ENCODE measurements at places on chromosomes 7 and 10.

- no peak for DNase-seq
These were observed 1.6 kb downstream of the CAMK1D start for GRCh38 chr10:12350925-12351324.

DNA sequence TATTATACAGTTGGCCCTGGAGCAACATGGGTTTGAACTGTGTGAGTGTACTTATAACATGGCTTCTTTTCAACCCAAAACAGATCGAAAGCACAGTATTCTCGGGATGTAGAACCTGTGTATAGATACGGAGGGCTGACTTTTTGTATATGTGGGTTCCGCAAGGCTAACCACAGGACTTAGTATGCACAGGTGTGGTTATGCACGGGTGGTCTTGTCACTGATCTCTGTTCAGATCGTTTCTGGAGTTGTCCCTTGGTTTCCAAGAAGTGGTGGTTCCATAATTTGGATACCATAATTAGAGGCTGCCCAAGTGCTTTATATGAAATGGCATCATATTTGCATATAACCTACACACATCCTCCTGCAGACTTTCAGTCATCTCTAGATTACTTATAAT lies 10.9 kb upstream of the BHLHA15 start:
- no peak for DNase-seq

- DNase-seq: no peak
These were observed 104.3 kb downstream of the AHR start for GRCh38 chr7:17402628-17403278.

- DNase-seq: no peak
These were observed 120.3 kb upstream of the GLCCI1 start for GRCh38 chr7:7848246-7848645.

DNA sequence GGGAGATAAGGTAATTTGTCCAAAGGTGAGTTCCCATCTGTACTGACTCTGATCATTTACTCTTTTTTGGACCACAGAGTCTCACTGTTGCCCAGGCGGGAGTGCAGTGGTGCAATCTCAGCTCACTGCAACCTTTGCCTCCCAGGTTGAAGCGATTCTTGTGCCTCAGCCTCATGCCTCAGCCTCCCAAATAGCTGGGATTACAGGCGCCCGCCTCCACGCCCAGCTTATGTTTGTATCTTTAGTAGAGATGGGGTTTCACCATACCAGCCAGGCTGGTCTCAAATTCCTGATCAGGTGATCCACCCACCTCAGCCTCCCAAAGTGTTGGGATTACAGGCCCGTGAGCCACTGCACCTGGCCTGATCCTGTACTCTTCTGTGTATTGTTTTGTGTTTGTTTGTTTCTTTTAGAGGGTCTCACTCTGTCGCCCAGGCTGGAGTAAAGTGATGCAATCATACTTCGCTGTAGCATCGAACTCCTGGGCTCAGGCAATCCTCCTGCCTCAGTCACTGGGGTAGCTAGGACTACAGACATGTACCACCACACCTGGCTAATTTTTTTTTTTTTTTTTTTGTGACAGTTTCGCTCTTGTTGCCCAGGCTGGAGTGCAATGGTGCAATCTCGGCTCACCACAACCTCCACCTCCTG lies 2.4 kb downstream of the NOLC1 start:
- no peak for DNase-seq

GRCh38 chr10:36669615-36670352 lies 455.6 kb upstream of the ANKRD30A start:
- no peak for DNase-seq

DNA sequence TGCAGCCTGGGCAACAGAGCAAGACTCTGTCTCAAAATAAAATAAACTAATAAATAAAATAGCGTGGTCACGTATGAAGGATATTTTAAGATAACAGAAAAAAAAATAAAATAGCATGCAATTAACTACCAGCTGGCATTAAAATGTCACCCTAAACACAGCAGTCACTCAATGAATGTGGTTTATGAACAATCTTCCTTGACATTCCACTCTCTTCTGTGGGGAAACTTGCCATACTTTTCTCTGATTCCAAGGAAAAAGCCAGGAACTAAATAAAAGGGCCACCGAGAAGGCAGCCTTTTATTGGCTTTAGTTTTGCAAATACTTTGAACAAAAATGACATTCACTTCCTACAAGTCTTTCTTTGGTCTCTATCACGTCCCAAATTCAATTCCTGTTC lies 266.6 kb downstream of the PARD3 start:
- no peak for DNase-seq

- DNase-seq: no peak
These were observed 2.7 kb upstream of the IQUB start for GRCh38 chr7:123537026-123537642.

DNA sequence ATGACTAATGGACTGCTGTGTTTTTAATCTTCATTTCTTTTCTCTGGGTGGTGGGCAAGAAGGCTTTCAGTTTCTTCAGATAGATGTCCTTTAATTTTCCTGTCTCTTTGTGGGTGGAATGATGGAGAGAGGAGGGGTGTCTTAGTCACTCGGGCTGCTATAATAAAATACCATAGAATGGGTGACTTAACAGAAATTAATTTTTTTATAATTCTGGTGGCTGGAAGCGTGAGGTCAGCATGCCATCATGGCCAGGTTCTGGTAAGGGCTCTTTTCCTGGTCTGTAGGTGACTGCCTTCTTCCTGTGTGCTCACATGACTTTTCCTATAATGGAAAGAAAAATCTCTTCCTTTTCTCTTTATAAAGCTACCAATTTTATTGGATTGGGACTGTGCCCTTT lies 6.3 kb downstream of the RSBN1L start:
- DNase-seq: no peak

GRCh38 chr10:78609976-78610375 lies 458.8 kb upstream of the ZMIZ1 start:
- no peak for DNase-seq

GRCh38 chr10:126496771-126497545 lies 108.7 kb upstream of the ADAM12 start:
- no peak for DNase-seq

DNA sequence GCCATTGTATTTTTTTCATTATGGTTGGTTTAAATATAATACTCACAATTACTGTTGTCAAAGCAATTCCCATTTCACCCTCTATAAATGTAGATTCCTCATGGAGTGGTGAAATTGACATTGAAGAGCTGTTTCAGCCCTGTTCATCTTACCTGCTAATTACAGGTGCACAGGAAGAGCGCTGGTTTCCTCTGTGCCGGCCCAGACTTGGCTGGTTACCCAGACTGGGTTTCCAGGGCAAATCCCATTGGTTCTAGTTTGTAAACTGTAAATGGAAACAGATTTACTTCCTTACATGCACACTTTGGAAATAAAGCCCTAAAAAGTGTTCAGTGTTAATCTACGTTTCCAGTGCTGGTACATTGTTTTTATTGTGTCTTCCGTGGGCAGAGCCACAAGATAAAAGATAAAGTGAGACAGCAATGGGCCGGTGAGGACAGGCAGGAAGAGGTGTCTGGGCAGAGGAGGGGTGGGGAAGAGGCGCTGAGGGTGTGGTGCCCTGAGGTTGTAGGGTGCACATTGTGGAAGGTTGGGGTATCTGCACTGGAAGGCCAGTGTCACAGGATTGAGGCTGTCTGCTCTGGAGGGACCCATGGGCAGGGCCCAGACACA lies 71.6 kb upstream of the ZPBP start:
- DNase-seq: no peak

DNA sequence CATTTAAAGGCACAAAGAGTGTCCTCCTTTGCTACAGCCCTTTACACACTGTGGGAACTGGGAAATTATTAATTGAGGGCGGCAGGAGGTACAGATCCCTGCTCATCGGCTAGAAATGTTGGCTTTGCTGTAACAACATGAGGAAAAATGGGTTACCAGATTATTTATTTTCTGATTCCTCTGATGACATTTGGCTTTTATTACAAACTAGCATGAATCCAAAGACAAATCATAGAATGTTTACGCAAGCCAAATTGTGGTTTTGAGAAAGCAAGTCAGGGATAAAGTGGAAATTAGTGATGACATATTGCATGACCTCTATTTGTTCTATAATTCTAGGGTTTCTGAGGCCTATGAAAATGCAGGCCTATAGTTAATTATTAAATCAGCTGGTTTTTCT lies 126.1 kb upstream of the TMEM196 start:
- peak; percentile 24 for DNase-seq

DNA sequence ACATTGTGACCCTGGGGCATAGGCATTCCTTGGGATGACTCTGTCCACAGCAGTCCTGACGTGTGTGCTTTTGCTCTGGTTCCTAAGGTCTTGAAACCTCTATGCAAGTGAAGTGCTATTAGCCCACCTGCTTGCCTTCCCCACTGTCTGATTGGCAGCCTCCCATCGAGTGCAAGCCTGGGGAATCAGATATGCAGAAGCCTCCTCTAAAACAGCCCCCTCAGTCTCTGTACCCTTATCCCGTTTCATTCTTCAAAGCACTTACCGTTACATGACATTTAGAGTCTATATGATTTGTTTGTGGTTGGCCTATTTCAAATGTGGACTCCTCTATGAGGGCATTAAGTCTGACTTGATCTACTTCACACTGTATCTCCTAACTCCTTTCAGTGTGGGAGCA lies 4.3 kb downstream of the KIAA1217 start:
- no peak for DNase-seq

GRCh38 chr10:99929360-99929759 lies 80.4 kb downstream of the DNMBP start:
- DNase-seq: no peak

DNA sequence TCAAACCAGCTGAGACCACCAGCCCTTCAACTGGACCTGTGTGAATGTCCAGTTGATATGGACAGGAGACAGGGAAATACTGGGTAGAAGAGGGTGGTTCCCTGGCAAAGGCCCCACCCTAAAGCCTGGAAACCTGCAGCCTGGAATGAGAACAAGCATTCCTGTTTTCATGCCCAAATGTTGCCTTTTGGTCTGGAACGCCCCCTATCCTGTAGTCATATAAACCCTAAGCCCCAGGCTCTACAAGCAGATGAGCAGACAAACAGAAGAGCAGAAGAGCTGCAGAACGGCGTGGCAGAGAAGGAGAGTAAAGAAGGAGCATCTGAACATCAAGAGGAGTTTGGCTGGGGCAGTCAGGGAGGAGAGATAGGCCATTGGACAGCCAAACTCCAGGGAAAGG lies 38.4 kb downstream of the SYPL1 start:
- DNase-seq: no peak

DNA sequence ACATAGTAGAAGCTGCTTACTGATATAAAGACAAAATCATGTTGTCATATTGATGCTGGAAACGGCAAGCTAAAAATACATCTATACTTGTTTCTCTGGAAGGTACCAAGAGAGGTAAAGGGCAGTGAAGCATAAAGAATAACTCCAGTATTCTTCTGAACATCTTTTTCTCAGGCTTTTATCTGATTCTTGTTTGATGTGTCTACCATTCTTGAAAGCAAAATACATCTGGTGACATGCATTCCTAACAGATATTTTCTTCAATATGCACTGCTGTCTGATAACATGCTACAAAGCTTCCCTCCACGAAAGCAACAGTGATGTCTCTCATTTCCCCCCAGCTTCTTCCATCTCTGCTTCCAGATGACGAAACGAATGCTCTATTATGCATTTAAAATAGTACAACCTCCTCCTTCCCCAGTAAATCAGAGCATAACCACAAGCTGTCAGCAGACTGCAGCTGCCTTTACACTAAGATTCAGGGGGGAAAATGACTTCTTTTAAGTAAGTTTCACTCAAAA lies 100.8 kb downstream of the ARHGAP21 start:
- DNase-seq: no peak

GRCh38 chr10:11023009-11023953 lies 5.6 kb downstream of the CELF2 start:
- no peak for DNase-seq

DNA sequence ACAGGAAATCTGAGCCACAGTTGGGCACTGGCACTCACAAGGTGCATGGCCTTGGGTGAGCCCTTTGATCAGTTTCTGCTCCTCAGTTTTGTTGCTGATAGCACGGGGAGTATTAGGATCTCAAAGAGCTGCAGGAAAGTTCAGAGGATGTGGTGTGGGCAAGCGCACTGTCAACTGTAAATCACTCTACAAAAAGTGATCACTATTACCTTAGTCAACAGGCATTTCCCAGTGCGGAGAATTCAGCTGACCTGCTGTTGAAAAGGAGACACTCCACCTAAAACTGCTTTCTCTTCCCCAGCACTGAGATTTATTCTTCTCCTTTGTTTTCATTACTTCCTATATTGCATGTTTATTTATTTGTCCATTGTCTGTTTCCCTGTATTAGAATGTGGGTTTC lies 331.0 kb downstream of the PRPF18 start:
- DNase-seq: no peak

All from AG09309 (cell line).